ENCODE measurements at places on chromosomes 5 and 9.
A peak's percentile ranks its signal among the peaks of the same experiment; 100 is the strongest.

DNA sequence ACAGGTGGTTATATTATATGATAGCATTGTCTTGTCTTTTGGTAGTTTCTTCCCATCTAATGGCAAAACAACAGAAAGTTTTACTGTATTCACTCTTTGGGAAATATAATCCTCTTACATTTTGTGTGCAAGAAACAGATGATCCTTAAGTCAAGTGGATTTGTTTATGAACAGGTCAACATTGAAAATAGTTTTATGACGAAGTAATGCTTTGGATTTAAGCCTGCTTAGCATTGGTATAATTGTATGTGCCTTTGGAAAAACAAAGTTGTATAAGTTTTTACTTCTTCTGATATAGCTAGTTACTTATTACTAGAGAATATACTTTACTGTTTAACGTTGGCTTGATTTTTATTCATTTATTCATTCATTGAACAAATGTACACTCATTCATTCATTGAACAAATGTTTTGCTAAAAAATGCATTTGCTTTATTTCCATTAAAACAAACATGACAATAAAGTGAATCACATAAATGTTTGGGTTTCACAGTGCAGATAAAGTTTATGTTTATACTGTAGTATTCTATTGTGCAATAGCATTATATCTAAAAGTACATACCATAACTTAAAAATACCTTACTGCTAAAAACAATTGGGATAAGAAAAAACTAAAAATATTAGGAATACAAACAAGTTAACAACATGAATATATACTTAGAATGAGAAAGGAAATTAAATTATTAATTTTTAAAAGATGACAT, 12.3 kb downstream of the SGCD start:
- no peak for DNase-seq

DNA sequence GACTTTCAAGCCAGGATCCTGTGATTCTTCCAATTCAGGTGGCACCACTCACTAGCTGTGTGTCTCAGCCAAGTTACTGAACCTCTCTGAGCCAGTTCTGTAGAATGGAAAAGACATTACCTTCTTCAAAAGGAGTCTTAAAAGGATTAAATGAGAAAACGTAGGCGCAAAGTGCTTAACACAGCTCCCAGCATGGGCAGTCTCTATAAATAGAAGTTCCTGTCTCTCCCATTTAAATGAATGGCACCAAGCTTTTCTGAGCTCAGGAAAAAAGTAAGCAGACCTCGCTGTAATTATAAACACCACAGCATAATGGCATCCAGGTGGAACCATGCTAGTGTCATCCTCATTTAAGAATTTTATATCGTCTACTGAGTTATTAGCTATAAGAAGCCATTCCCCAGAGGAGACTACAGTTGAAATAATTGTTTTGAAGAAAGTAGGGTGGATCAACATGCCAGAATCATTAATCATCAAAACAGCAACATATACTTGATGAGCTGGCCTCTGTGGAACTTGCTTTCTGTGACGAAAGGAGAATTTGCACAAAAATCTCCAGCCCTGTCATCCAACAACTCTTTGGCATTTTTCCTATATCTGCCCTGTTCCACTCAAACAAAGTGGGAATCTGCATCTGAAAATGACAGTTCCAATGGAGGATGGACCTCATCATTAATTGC, 188.9 kb downstream of the SPOCK1 start:
- peak; percentile 95 for DNase-seq

GRCh38 chr5:1011741-1012312, 3.2 kb downstream of the NKD2 start:
- DNase-seq = no peak

GRCh38 chr9:26375448-26375847, 517.2 kb downstream of the CAAP1 start:
- DNase-seq = no peak

GRCh38 chr5:21603796-21604195, 1249.3 kb downstream of the CDH12 start:
- DNase-seq = no peak

- DNase-seq = no peak
Measured at GRCh38 chr5:94345257-94345656, 273.1 kb downstream of the KIAA0825 start.

GRCh38 chr9:5843794-5844471, 11.0 kb upstream of the ERMP1 start:
- peak; percentile 45 for DNase-seq

GRCh38 chr5:17114233-17114632, 103.2 kb upstream of the BASP1 start:
- no peak for DNase-seq

- no peak for DNase-seq
Measured at GRCh38 chr5:150189728-150190502, at the start of gene SLC6A7. TSS of gene SLC6A7 (plus strand) at chr5:150190062. CDS start at chr5:150190328, 266 bp downstream.

GRCh38 chr9:113350107-113350661, 843 bp downstream of the BSPRY start:
- no peak for DNase-seq

GRCh38 chr9:115976781-115977180, 176.8 kb upstream of the PAPPA start:
- no peak for DNase-seq

GRCh38 chr5:114308508-114308907, 53.4 kb upstream of the KCNN2 start:
- no peak for DNase-seq

DNA sequence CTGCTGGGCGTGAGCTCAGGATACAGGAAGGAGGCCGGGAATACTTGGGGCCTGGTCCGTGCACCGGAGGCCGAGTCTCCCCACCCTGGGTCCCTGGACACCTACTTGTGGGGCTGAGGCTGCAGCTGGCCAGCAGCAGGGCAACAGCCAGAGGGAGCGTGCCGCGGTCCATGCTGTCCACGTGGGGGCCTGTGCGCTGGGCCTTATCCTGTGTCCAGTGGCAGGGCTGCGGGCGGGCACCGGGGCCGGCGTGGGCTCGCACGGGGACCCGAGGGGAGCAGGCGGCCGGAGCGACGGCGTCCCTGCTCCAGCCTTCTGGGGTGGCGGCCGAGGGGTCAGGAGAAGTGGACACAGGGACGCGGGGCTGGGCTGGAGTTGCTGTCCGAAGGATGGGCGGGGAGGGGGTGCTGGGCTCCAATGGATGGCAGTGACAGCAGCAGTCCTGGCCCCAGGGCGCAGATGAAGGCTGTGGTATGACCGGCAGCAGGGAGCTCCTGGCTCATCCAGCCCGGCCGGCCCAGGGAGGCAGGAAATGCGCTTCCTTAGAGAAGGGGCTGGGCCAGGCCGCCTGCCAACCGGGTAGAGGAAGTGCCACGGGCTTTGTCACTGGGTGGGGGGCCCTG, at the start of gene ENG:
Gene ENG (minus strand): TSS at position 475 of the 623 bp plus-strand sequence. CDS start 303 bp downstream, at position 172.
- DNase-seq = peak; percentile 65

DNA sequence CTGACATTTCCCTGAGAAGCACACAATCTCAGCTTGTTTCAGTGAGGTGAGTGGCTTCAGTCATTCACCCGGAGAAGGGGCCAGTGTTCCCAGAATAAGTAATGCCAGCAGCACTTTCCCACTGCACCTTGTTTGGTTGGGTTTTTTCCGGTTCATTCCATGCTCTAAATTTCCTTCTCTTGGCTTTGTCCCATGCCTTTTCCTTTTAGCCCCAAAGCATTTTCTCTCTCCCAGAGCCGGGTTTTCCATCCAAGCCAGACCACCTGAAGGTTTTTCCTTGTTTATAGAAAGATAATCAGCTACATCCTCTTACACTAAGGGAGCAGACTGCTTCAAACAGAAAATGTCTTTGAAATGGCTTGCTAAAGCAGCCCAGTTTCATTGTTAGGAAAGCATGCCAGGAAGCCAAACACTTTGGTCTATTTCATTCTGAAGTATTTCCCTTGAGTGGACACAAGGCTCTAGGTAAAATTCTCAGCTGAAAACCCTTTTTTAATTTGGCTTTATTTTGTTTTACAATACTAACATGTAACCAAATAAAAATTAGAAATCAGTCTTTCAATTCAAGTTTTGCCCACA, 501.6 kb downstream of the DTWD2 start:
- no peak for DNase-seq

DNA sequence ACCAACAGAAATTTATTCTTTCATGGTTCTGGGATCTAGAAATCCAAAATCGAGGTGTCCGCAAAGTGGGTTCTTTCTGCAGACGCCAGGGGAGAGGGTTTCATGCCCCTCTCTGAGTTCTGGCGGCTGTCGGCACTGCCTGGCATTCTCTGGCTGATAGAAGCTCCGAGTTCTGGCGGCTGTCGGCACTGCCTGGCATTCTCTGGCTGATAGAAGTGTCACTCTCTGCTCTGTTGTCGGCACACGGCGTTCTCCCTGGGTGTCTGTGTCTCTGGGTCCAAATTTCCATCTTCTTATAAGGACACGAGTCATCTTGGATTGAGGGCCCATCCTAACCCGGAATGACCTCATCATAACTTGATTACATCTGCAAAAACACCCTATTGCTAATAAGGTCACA, 7.6 kb downstream of the GFI1B start:
- no peak for DNase-seq

DNA sequence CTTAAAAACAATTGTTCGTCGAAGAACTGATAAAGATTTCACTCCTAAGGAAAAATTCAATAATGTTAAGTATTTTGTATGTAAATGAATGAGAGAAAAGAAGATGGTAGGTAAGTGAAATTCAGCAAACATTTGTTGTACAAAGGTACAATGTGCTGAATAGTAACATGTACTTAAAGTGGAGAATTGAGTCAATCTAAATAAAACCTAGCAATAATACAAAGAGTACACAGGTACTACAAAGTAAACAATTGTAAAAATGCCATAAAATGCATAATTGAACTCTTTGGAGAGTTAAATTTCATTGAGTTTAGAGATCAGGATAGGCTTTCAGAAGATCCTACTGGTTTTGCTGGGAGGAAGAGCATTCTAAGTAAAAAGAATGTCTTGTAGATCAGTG, 82.9 kb downstream of the ERBIN start:
- DNase-seq = no peak

DNA sequence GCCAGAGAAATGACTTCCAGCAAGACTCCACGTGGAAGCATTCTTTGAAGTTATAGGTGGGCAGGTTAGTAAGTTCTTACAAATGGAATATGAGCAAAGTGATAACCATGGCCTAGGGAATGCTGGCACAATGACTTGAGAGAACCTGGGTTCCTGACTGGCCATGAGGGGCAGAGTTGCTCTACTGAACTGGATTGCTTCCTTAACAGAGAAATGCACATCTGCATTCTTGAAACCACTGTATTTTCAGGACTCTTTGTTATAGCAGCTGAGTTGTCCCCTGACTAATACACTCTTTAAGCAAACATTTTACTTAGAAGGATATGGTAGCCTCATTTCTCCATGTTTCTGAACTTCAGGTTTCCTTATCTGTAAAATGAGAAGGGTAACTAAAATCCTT, 108.3 kb upstream of the GNA14 start:
- no peak for DNase-seq
